Nephron progenitor cell (in vitro differentiated cells): ENCODE measurements at places on chromosomes 12 and 14.

- DNase-seq, result no peak
Measured at GRCh38 chr12:91347481-91348214, 165.0 kb upstream of the DCN start.

- DNase-seq, result no peak
Measured at GRCh38 chr12:1162081-1162760, 171.2 kb downstream of the ERC1 start.

DNA sequence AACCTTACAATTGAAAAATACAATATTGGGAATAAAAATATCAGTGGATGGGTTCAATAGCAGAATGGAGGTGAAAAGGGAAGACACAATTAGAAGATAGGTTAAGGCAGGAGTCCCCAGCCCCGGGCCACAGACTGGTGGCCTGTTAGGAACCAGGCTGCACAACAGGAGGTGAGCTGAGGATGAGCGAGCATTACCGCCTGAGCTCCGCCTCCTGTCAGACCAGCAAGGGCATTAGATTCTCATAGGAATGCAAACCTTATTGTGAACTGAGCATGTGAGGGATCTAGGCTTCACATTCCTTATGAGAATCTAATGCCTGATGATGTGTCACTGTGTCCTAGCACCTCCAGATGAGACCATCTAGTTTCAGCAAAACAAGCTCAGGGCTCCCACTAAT is 27.3 kb upstream of the ST8SIA1 start:
- no peak for DNase-seq

GRCh38 chr12:130633771-130634170 is 82.3 kb downstream of the RIMBP2 start:
- DNase-seq, result peak; percentile 50

DNA sequence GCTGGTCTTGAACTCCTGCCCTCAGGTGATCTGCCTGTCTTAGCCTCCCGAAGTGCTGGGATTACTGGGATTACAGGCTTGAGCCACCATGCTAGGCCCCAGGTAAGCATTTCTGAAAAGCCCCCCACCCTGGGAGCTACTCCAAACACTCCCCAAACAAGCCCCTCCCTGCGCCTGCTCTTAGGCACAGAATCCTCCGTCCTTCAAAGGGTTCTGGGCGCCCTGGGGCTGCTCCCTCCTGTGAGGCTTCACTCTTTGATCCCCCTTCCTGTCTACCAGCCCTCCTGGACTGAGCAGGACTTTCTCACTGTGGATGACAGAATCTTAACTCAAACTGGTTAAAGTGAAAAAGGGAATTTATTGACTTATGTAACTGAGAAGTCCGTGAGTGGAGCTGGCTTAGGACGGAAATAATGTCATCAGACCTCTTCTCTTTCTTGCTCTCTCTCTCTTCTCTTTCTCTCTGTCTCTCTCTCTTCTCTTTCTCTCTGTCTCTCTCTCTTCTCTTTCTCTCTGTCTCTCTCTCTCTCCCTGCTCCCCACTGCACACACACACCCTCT is 66.9 kb upstream of the CLMN start:
- no peak for DNase-seq

DNA sequence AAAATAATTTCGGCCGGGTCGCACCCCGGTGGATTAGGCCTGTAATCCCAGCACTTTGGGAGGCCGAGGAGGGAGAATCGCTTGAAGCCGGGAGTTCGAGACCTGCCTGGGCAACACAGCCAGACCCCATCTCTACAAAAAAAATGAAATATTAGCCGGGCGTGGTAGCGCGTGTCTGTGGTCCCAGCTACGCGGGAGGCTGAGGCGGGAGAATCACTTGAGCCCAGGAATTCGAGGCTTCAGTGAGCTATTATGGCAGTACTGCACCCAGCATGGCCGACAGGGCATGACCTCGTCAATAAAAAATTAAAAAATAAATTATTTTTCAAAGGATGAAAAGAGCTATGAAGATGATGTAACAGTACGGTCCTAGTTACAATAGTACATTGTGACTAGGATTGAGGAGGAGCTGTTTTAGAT is 523 bp downstream of the GTF2H3 start:
- DNase-seq, result peak; percentile 6

GRCh38 chr14:38567703-38568102 is 311.8 kb upstream of the CLEC14A start:
- DNase-seq, result no peak

DNA sequence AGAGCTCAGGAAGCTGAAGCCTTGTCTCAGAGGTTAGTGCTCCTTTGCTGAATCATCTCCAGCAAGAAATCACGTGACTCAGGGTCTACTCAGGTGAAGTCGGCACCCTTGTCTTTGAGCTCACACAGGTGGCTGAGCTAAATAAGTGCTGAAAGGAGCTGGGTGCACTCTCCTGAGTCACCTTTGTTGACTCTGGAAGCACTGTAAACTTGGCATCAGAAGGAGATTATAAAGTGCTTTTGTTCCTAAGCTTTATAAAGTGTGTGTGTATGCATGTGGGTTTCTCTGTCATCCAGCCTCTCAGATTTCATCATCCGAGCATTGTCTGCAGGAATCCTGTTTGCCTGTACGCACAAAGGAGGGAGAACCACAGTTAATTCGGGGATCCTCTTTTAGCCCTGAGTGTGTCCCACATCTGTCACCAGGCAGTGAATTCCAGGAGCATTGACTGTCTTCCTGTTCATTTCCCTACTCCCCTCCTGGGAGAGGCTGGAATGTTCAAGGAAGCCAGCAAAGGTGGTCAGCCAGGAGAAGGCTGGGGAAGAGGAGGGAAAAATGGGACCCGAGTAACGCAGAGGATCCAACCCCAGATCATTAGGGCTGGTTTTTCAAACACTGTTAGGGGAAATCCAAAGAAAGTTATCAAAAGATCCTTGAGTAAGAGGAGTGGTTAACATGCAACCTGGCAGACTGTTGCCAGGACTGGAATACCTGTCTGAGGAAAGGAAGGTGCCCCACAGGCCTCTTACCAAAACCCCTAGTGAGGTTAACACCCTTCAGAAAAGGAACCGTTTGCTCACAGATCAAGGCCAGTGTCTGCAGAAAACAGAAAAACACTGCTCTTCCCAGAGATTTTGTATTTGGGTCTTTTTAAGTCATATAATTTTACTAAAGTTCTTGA is 157.5 kb upstream of the HIF1A start:
- no peak for DNase-seq

DNA sequence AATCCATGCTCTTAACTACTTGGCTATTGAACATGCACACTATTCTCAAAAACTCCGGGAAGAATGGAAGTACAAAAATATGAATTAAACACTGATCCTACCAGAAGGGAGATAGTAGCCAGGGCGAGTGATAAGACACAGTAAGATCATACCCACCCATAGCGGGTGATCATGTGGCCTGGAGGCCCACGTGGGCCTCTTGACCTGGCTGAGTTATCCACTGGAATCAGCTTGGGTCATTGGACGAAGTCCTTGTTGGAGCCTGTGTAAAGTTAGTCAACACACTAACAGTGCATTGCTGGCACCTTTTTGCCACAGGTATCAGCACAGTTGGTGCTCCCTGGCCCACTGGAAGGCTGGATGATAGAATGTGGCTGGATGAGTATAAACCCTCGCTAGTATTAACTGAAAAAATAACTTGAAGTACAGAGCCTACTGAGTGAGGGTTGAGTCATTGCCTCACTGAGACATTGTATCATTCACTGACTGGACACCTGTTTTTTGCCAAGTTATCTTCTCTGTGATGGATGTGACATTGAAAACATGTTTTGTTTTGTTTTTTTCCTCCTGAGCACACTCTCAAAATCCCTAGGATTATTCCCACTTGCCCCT is 149.2 kb upstream of the FUT8 start:
- DNase-seq, result no peak

GRCh38 chr14:49303946-49304516 is 282.1 kb downstream of the RPS29 start:
- peak; percentile 73 for DNase-seq

- DNase-seq, result no peak
Measured at GRCh38 chr12:108017472-108018057, 111.5 kb upstream of the WSCD2 start.

DNA sequence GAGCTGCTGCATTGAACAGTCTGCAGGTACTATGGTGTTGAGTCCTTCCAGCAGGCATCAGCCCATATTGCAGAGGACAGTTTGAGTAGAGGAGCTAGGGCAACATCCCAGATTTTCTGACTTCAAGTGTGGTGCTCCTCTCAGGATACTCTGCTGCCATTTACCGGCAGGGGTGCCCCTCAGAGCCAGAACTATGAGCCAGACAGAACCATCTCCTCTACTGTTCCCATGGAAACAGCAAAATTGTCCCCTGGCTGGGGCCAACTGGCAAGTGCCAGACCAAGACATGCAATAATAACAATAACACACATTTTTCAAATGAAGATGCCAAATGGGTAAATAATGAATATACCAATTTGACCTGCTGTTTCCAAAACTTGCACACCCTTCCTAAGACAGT is 102.9 kb downstream of the ADCK1 start:
- DNase-seq, result no peak

DNA sequence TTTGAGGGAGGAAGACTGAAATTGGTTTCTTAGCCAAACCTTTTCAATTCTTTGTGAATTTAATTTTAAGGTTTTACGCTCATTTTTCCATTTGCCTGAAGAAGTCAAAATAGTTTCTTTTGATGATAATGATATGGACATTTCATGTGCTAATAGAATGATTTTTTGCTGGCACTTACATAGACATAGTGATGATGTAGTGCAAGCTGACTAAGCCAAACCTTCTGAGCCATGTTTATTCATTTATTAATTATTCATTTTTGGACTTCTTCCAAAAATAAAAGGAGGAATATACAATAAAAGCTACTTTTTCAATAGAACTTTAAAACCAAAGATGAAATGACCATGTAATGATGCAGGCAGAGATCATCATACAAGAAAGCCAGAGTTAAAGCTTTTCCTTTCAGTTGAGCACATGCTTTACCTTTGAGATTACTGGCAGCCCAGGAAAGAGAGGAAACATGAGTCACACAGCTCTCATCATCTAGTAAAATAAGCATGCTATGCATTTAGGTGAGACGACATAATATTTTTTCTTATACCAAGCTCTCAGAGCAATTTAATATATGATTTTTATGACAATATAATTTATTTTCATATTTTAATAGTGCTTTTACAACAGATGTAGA is 24.8 kb downstream of the KCNA1 start:
- no peak for DNase-seq
